ENCODE measurements at places on chromosomes 2 and 18. TPM values are rescaled to one million over a fixed set of nuclear protein-coding genes. Genes with fewer than 3 reads are reported as not detected.

Gene SUPT7L
- total RNA-seq, result 45.4 TPM

Gene INHBB
- total RNA-seq, result not detected

DNA sequence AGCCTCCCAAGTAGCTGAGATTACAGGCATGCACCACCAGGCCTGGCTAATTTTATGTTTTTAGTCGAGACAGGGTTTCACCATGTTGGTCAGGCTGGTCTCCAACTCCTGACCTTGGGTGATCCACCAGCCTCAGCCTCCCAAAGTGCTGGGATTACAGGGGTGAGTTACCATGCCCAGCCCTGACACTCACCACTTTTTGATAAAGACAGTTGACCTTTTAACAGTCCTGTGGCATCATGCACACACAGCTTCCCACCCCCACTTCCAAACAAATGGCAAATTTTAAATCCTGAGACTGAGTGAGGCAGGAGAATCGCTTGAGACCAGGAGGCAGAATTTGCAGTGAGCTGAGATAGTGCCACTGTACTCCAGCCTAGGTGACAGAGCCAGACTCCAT is 6.2 kb upstream of the DNAJB2 start:
- no peak for DNase-seq
- no peaks in the 10 kb centered on the region for H3K36me3 ChIP-seq
- H3K27ac ChIP-seq, result no peak overlapping the region

Gene HIBCH
- 29.7 TPM for total RNA-seq

Gene FBXO48
- total RNA-seq, result 1.9 TPM

DNA sequence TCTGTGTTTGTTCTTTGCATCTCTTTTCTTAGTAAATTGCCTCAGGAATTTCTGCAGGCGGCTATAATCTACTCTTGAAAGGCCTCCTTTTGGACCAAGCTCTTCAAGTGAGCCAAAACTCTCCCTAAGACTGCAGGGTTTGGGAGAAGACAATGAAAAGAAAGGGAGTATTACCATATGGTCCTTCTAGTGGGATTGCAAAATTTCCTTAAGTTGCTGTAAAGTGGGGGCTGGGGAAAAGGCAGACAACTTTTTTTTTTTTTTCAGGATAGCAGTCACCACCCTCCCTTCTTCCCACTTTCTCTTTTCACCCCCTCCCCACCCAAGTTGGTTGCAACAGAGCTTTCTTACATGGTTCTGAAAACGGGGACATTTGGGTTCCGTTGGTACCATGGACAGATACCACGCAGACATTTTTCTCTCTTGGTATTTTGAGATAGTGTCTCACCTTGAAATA is 183.7 kb downstream of the FHOD3 start:
- H3K36me3 ChIP-seq, result no peaks in the 10 kb centered on the region
- H3K27ac ChIP-seq, result peak overlapping the region; percentile 9
- H3K27me3 ChIP-seq, result no peaks in the 10 kb centered on the region
- no peak for DNase-seq
- H3K4me1 ChIP-seq, result peaks cover 10% of the 10 kb centered on the region
- no peak overlapping the region for H3K4me3 ChIP-seq

Gene SULT1C4
- total RNA-seq, result 3.5 TPM

GRCh38 chr18:28115149-28115550 is 61.8 kb downstream of the CDH2 start:
- peak; percentile 69 for DNase-seq
- H3K27me3 ChIP-seq, result no peaks in the 10 kb centered on the region
- H3K4me1 ChIP-seq, result peaks cover 66% of the 10 kb centered on the region
- H3K27ac ChIP-seq, result peak overlapping the region; percentile 79
- peaks cover 81% of the 10 kb centered on the region for H3K36me3 ChIP-seq

DNA sequence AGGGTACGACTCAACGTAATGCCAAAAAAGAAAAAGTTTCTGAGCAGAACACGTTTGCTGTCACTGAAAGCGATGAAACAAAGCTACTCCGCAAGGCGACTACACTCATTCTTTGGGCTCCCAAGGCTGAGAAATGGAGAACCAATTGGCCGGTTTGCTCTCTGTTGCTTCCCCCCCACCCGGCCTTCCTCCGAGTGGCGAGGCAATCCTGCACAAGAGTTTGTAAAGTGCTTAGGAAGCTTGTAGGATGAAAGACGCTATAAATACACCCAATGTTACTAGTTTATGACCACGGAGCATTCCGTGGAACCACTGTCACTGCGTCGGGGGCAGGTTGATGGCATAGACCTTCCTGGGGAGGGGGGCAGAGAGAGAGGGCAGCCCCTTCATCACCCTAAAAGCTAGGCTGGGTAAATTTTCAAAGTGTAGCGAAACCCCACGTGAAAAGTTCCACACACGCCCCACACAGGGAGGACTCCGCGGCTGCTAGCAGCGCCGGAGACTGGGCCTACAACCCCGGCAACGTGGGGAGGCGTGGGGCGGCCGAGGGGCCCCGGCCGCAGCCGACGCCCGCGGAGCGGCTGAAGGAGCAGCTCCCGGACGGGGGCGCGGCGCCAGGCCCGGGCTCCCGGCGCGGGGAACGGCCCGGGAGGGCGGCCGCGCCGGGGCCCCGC is 915 bp downstream of the CUL3 start:
- no peaks in the 10 kb centered on the region for H3K27me3 ChIP-seq
- no peak overlapping the region for H3K27ac ChIP-seq
- H3K4me3 ChIP-seq, result peak overlapping the region; percentile 90
- peak; percentile 66 for DNase-seq
- peaks cover 17% of the 10 kb centered on the region for H3K36me3 ChIP-seq
- no peaks in the 10 kb centered on the region for H3K4me1 ChIP-seq

Gene MC5R
- 0.54 TPM for total RNA-seq

GRCh38 chr2:49296107-49296867 is 142.0 kb upstream of the FSHR start:
- no peak overlapping the region for H3K27ac ChIP-seq
- H3K36me3 ChIP-seq, result no peaks in the 10 kb centered on the region
- H3K27me3 ChIP-seq, result no peaks in the 10 kb centered on the region
- H3K4me3 ChIP-seq, result no peak overlapping the region
- H3K4me1 ChIP-seq, result no peaks in the 10 kb centered on the region

DNA sequence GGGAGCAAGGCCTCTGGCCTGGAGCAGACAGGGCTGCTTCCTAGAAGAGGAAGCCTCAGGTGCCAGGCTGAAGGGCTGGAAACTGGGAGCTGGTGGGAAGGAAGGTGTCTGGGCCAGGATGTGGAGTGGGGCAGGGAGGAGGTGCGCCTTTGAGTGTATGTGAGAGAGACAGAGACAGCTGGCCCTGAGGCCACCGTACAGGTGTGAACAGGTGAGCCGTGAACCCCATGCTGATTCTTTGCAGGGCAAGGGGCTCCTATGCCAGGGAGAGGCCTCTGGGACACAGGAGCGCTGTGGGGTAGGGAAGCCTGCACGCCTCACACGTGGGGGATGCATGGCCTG is 16.3 kb downstream of the ZFP36L2 start:
- no peak for DNase-seq
- no peaks in the 10 kb centered on the region for H3K36me3 ChIP-seq
- no peaks in the 10 kb centered on the region for H3K27me3 ChIP-seq
- H3K27ac ChIP-seq, result no peak overlapping the region

DNA sequence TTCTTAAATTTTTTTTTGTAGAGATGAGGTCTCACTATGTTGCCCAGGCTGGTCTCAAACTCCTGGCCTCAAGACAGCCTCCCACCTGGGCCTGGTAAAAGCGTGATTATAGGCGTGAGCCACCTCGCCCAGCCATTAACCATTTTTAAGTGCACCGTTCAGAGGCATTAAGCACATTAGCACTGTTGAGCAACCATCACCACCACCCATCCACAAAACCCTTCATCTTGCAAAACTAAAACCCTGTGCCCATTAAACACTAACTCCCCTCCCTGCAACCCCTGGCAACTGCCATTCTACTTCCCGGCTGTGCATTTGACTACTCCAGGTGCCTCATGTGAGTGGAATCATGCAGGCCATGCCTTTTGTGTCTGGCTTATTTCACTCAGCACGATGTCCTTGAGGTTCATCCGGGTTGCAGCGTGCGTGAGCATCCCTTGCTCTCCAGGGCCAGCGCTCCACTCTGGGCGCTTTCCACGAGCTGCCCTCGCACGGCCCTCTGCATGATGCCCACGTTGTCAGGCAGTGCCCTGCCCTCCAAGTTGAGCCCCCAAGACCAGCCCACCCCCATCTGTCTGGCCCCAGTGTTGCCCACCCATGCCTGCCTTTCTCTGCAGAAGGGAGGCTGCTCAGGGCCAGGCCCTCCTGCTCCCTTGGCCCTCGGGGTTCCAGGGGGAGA is 63.0 kb upstream of the GLI2 start:
- no peak for DNase-seq
- no peaks in the 10 kb centered on the region for H3K36me3 ChIP-seq
- no peaks in the 10 kb centered on the region for H3K4me1 ChIP-seq
- no peak overlapping the region for H3K4me3 ChIP-seq

GRCh38 chr2:20488782-20489181 is 41.9 kb downstream of the RHOB start:
- peak overlapping the region; percentile 86 for H3K27ac ChIP-seq
- no peak for DNase-seq
- H3K4me3 ChIP-seq, result no peak overlapping the region
- no peaks in the 10 kb centered on the region for H3K36me3 ChIP-seq

- peaks cover 4% of the 10 kb centered on the region for H3K36me3 ChIP-seq
- H3K4me1 ChIP-seq, result no peaks in the 10 kb centered on the region
- no peak overlapping the region for H3K4me3 ChIP-seq
- no peaks in the 10 kb centered on the region for H3K27me3 ChIP-seq
Measured at GRCh38 chr2:169977530-169977929, 150.3 kb downstream of the UBR3 start.

- no peak overlapping the region for H3K27ac ChIP-seq
- H3K4me1 ChIP-seq, result no peaks in the 10 kb centered on the region
- H3K27me3 ChIP-seq, result no peaks in the 10 kb centered on the region
- H3K36me3 ChIP-seq, result no peaks in the 10 kb centered on the region
Measured at GRCh38 chr2:176471949-176472348, 202.7 kb downstream of the MTX2 start.

Gene NYAP2
- total RNA-seq, result not detected

DNA sequence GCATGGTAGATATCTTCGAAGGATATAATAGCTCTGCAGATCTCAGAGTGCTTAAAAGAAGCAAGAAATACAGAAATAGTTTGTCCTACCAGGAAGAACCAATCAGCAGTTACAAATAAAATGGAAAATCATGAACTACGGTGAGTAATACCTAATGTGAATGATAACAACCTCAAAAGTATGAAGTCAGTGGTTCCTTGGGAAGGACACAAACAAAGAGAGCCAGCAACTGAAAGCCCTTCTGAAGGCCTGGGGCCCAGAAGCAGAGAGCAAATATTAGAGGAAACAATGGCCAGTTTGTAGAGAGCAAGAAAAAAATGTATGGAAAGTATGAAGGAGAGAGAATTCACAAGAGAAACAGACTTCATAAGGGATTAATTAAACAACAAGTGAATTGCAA is 226.8 kb upstream of the CHST9 start:
- no peak overlapping the region for H3K4me3 ChIP-seq
- no peak for DNase-seq
- no peak overlapping the region for H3K27ac ChIP-seq
- H3K36me3 ChIP-seq, result no peaks in the 10 kb centered on the region
- H3K27me3 ChIP-seq, result no peaks in the 10 kb centered on the region

Gene EFEMP1
- 2.4 TPM for total RNA-seq

- no peak overlapping the region for H3K4me3 ChIP-seq
- no peaks in the 10 kb centered on the region for H3K36me3 ChIP-seq
- H3K27ac ChIP-seq, result no peak overlapping the region
- H3K27me3 ChIP-seq, result no peaks in the 10 kb centered on the region
- DNase-seq, result no peak
Measured at GRCh38 chr2:170362871-170363631, 185.1 kb downstream of the MYO3B start.

DNA sequence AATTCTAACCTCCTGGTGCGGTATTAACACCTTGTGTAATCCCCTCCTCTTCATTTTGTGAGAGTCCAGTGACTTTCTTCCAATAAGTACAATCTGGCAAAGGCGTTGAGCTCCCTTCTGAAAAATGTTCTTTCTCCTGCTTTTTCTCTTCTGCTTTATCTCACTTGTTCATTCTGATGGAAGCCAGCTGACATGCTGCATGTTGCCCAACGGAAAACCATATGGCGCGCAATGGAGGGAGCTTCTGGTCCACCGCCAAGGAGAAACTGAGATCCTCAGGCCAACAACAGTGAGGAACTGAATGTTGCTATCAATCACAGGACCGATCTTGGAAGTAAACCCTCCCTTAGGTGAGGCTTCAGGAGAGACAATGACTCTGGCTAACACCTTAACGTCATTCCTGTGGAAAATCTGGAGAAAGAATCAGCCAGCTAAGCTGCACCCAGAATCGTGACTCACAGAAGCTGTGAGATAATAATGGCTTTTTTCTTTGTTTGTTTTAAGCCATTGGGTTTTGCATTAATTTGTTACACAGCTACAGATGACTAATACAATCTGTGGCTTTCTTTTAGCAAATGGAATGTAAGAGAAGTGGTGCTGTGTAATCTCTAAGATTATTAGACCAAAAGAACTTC is 1323.9 kb upstream of the DDX18 start:
- H3K4me1 ChIP-seq, result no peaks in the 10 kb centered on the region
- H3K4me3 ChIP-seq, result no peak overlapping the region
- DNase-seq, result no peak
- H3K27ac ChIP-seq, result no peak overlapping the region
- H3K36me3 ChIP-seq, result no peaks in the 10 kb centered on the region

GRCh38 chr2:159803235-159803962 is 5.4 kb upstream of the CD302 start:
- DNase-seq, result no peak
- no peaks in the 10 kb centered on the region for H3K36me3 ChIP-seq
- H3K4me3 ChIP-seq, result no peak overlapping the region
- H3K27ac ChIP-seq, result no peak overlapping the region
- H3K27me3 ChIP-seq, result peaks cover 24% of the 10 kb centered on the region

Gene SMAD7
- total RNA-seq, result 53.3 TPM

Gene RAPGEF4
- total RNA-seq, result 2.3 TPM

Gene LAMA3
- total RNA-seq, result 0.90 TPM

DNA sequence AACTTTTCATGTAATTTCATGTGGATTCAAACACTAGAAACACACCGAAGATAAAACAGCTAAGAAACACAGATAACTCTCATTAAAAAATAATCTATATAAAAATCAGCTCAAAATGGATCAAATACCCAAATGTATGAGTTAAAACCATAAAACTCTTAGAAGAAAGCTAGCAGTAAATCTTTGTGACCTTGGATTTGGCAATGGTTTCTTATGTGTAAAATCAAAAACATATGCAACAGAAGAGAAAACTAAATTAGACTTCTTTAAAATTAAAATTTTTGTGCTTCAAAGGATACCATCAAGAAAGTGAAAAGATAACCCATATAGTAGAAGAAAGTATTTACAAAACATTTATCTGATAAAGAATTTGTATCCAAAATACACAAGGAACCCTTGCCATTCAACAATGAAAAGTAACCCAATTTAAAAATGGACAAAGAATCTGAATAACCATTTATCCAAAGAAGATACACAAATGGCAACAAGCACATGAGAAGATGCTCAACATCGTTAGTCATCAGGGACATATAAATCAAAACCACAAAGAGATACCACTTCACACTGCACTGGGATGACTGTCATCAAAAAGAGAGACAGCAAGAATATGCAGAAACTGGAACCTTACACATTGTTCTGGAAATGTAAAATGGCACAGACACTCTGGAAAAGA is 27.5 kb downstream of the GAREM1 start:
- H3K36me3 ChIP-seq, result no peaks in the 10 kb centered on the region
- no peak for DNase-seq
- H3K27me3 ChIP-seq, result no peaks in the 10 kb centered on the region
- H3K4me1 ChIP-seq, result no peaks in the 10 kb centered on the region

Gene COL6A3
- total RNA-seq, result 0.56 TPM

- H3K36me3 ChIP-seq, result no peaks in the 10 kb centered on the region
- H3K27ac ChIP-seq, result no peak overlapping the region
- H3K27me3 ChIP-seq, result peaks cover 11% of the 10 kb centered on the region
- H3K4me3 ChIP-seq, result no peak overlapping the region
- peaks cover 16% of the 10 kb centered on the region for H3K4me1 ChIP-seq
Measured at GRCh38 chr2:120229341-120229740, 6.1 kb upstream of the TMEM185B start.
